ENCODE measurements at places on chromosomes 5 and 9.

DNA sequence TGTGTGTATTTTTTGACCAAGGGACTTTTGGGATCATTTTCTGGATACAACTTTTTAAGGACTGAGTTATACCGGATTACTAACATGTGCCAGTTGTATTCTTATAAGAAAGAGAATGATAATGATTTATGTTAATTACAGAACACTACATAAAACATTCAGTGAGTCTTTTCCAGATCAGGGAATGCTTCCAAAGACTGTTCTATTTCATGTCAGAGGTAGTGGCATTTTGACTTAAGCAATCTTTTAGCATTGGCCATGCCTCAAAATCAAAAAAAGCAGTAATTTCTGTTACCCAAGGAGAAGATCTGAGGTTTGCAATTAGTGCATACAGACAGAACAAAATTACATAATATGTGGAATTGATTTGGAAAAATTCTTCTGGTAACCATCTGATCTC, 413.0 kb upstream of the CDH9 start:
- no peak for DNase-seq

DNA sequence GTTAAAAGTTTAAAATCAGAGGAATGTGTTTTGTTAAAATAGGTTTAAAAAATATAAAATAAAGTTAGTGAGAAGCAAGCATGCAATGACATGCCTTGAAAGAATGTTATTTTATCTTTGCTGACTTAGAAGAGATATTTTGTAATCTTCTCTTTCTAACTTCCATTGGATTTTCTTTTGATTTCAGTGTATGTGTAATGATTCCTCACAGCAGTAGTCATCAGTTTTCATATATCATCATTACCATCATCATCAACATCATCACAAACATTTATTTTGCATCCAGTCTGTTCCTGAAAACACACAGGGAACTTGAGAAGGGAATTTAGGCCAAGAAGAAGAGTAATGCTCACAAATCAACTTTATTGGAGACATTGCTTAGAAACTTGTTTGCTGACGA, 699.6 kb downstream of the TAF11L14 start:
- DNase-seq = no peak

GRCh38 chr5:170216257-170216864, 16.4 kb upstream of the C5orf58 start:
- peak; percentile 48 for DNase-seq

GRCh38 chr9:17401858-17402257, 177.0 kb upstream of the SH3GL2 start:
- DNase-seq = no peak

GRCh38 chr9:135037521-135038250, 49.8 kb upstream of the OLFM1 start:
- DNase-seq = no peak

- DNase-seq = no peak
Observed at GRCh38 chr9:112841261-112841660, 49.4 kb downstream of the SLC46A2 start.

DNA sequence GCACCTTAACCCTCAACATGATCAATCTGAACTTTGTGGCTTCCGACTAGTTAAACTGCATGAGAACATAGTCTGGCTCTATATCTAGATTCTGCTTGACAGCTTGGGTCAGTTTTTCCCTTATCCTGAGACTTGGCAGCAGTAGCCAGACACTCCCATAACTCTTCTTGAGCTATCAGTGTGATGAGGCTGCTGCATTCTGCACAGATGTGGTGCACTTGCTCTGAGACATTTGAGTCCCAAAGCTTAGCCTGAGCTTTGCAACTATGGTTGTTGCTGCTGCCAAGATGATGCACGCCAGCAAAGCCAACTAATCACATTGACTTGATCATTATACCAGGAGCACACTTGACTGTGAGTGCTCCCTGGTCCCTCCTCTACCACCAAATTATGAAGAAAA, 36.2 kb downstream of the MOCS2 start:
- DNase-seq = peak; percentile 3

GRCh38 chr5:123429221-123429954, 6.2 kb upstream of the CEP120 start:
- DNase-seq = no peak

DNA sequence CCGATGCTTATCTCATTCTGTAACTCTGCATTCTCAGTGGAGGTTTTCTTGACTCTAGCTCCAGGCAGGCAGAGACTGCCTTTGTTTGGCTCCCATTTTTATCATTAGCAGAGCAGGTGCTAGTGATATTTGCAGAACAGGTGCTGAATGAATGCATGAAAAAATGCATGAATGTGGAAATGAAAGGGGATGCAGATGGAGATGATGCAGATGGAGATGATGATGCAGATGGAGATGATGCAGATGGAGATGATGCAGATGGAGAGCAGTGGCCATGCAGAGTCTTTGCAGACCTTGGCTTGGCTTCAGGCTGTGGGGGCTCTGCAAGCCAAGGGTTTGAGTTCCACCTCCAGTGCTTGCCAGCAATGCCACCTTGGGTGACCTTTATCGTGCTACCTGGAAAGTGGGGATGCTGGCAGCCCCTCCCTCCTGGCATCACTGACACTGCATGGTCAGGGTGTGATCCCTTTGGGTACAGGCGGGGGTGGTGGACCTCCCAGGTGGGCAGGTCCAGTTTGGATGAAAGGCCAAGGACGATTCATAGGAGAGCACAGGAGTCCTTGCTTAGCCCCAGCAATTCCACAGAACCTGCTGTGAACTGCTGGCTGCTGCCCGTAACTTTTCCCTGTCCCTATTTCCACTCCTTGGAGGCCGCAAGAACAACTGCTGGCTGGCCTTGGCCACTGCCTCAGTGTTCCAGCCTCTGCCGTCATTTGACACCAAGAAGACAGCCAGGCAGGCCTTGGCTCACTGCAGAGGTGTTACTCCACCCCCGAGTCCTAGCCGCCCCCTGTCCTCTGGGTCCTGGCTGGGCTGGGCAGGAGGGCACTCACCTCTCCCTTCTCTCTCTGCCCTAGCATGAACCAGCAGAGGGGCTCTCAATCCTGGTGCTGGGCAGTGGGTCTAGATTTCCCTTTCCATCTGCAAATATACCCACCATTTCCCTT, 33.0 kb downstream of the ERGIC1 start:
- peak; percentile 67 for DNase-seq
